Endothelial cell of umbilical vein (primary cell): ENCODE measurements at places on chromosomes 1 and 21.

DNA sequence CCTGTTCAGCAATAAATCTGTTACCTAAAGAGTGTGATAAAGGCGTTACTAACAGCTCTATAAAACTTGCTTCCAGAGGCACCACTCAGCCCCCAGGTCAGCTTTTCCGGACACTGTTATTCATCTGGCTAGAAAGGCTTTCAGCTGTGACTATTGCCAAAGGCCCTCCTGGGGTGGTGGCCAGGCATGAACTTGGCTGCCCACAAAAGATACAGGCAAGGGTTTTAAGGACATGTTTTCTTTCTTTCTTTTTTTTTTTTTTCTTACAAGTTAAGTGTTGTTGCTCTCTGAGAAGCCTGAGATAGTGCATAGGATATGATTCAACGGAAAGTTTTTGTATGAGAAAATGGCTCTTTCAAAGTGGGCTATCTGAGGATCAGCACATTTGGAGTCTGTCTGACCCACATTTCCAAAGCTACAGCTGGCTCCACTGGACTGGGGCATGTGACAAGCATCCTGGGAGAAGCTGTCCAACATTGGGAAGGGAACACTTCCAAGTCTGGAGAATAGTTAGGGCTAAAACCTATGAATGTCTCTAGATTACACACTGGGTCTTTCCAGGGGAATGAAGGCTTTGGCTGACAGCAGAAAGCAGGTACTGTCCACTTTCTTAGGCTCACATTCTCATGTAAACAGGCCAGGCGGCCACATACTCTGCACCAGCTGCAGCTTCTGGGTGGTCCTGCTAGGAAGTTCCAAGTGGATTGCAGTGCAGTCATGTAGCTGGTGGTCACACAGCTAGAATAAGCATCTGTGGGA is 639.7 kb downstream of the LMO4 start:
- peak; percentile 96 for DNase-seq

GRCh38 chr1:232806186-232806510 is 932 bp downstream of the MAP10 start:
- DNase-seq = no peak

- no peak for DNase-seq
These were observed 144.5 kb downstream of the BRINP2 start for GRCh38 chr1:177315261-177315660.

GRCh38 chr21:27201197-27201596 is 234.3 kb upstream of the ADAMTS5 start:
- DNase-seq = no peak

GRCh38 chr1:65372557-65372956 is 47.9 kb upstream of the LEPR start:
- DNase-seq = no peak

DNA sequence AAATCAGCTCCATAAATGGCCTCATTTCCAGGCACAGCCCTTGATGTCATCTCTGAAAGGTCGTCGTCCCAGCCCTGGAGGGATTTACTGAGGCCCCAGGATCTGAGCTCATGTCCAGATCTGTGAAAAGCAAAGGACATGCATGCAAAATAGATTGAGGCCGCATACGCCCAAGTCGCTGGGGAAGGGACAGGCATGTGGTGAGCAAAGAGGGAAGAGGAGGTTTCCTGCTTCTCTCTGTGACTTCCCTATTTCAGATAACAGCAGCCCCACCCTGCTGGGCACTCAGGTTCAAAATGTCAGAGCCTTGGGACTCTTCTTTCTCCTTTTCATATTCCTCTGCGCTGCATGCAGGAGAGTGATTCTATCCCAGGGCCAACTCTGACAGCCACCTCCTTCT is 197.2 kb downstream of the ADSS2 start:
- no peak for DNase-seq

DNA sequence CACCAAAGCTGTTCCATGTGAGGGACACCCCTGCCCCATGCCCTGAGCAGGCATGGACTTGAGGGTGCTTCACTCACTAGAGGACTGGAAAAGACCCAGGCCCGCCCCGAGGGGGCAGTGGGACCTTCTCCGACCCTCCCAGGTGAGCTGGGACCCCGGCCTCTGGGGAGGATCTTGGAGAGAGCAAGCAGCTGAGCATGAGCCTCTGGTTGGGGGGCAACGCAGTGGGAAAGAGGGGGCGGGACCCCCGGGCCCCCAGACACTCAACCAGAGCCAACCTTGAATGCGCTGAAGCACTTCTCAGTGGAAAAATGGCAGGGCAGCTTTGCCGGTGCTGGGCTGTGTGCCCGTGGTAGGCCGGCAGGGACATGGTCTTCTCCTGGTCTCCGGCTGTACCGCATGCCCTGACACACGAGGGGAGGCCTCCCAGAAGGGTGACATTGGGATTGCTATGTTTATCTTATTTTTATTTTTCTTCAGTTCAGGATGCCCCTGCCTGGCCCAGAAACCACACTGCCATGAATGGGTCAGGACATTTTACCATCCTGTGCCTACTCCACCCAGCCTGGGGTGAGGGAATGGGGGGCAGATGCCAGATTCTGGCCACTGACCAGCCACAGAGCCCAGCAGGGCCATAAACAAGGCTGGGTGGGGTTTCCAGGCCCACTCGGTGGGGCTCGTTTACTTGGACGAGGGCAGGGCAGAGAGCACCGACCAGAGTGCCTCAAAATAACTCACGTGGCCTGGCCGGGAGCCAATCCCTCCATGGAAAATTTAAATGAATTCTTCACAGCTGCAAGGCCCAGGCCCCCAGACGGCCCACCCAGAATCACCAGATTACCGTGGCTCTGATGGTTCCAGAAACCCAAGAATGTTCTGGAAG is 17.2 kb upstream of the LAPTM5 start:
- no peak for DNase-seq

DNA sequence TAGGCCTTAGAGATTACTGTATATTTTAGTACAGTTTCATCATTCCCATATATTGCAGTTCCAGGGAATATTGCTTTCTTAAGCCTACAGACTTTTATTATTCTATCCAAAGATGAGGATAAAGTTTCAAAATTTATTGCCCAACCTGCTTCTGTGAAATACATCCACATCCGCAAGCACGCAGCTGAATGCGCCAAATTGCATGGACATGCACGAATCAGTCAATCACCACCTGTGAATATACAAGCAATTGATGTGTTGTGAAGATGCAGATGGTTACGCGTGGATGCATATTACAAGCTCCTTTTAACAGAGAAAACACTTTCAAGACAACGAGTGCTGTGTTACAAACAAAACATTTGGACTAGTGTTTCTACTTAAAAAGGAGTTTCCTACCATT is 577.8 kb upstream of the PLXNA2 start:
- DNase-seq = no peak

- DNase-seq = no peak
These were observed 22.5 kb downstream of the CHD5 start for GRCh38 chr1:6157528-6158174.

GRCh38 chr1:15948091-15948591 is 27.8 kb downstream of the ZBTB17 start:
- no peak for DNase-seq

GRCh38 chr1:245153081-245153551 is 1.7 kb upstream of the KIF26B start:
- peak; percentile 84 for DNase-seq

DNA sequence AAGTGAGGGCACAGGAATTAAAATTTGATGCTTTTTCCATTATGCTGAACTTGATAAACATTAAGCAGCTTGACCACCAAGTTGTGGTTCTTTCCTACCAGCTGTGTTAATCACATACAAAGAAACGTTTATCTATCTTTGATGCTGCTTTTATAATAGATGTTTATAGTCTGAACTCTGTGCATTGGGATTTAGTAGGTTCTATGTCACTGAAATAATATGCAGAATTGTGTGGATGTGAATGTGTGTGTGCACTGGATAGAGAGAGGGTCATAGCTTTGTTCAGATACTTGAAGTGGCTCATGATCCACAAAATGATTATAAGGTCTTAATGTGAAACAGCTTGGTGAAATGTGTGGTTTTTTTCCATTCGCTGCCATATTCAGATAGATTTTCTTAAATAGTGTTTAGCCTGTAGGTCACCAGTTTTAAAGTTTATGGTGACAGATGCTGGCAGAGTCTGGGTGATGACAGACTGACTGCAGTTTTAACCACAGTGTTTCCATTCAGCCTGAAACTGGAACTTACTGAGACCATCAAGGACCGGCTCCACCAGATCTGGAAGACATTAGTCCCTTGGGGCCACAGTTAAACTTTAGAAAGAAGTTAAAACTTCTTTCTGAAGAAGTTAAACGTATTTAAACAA is 10.2 kb downstream of the DDI2 start:
- no peak for DNase-seq

DNA sequence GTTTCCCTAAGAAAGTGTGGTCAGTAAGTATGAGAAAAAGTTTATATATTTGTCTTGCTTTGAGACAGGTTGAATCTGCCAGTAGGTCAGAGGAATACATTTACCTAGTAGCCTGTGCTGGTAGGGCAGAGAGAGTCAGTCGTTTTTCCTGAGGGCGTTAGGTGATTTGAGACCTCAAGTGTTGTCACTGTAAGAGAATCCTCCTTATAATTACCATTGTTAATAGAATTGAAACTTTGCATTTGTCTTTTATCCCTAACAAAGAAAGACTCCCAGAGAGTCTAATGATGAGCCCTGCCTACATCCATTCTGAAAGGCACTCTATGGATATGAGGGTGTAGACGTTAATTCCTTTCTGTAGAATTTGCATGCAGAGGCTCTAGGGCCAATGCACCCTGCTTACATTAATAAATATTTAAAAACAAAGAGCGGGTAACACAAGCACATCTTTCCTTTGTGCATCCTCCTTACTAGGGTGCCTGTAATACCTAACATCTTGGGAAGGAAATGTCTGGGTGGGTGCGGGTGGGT is 16.4 kb downstream of the PBX1 start:
- DNase-seq = no peak

DNA sequence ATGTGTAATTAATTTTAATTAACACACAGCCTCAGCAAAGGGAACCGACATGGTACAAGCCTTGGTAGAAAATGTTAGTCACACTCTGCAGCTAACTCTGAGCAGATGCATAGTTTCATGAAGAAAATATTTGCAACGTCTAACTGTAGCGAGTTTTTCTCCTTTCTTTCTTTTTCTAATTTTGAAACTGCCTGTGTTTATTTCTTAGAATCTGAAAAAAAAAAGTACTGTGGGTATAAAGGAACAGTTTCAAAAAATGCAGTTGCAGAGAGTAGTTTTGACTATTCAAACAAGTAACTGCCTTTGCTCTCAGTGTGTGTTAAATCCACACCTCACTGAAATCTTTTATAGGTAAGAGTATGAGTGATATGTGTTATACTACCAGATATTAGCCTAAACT is 149.9 kb upstream of the C1orf105 start:
- DNase-seq = no peak

DNA sequence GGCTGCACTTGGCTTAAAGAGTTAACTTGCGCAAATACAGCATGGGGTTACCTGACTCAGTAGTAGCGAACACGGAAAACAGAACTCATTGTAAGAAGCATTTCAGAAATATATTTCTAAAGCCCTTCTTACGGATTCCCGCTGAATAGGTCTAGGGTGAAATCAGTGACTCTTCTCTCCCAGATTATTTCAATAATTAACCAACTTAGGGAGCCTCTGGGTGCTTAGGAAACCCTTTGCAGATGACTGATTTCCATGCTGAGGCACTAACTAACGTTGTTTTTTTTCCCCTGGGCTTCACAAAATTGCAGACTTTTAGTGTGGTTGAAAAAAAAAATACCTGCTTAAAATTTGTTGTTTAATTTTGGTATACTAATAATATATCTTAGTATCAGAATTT is 40.3 kb downstream of the BTG3 start:
- no peak for DNase-seq

- no peak for DNase-seq
These were observed 29.8 kb downstream of the GPA33 start for GRCh38 chr1:167060141-167061072.

- DNase-seq = no peak
These were observed 10.2 kb downstream of the RPS6KA1 start for GRCh38 chr1:26539722-26540121.

GRCh38 chr1:154324241-154324640 is 1.1 kb upstream of the ATP8B2 start:
- DNase-seq = no peak

DNA sequence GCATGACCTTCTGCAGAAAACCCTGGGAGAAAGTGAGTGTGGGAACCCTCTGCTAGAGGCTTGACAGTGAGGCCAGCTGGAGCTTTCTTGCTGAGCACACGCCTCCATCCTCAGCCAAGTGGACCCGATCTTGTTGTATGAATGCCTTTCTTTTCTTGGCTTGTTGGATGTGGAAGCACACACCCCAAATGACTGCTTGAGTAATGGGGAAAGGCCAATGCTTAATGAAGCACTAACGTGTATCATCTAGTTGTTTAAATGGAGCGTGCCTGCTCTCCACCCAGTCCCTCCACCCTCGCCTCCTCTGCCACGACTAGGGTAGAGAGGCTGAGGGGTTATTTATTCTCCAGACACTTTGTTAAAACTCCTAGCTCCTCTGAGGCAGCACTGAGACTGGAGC is 54.3 kb upstream of the IKBKE start:
- no peak for DNase-seq

DNA sequence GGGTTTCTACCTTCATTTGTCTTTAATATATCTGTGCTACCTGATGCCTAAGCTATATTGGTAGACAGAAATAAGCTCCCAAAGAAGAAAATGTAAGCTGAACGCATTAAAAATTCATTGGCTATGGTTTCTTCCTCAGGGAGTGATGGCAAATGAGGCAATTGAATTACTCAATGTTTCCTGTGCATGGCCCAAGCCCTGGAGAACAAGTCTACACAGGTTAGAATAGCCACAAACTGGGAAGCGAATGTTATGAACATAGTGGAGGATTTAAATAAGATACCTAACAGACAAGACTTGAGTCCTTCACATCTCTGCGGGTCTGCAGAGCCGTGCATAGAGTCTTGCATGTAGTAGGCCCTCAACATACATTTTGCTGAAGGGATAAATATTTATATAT is 350.3 kb downstream of the RWDD3 start:
- no peak for DNase-seq

DNA sequence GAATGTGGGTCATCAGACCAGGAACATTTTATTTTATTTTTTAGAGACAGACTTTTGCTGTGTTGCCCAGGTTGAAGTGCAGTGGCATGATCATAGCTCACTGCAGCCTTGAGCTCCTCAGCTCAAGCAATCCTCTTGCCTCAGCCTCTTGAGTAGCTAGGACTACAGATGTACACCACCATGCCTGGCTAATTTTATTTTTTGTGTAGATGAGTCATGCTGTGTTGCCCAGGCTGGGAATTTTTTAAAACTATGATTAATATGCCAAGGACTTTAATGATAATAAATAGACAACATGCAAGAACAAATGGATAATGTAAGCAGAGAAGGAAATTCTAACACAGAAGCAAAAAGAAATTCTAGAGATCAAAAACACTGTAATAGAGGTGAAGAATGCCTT is 142.4 kb downstream of the AK5 start:
- peak; percentile 49 for DNase-seq

DNA sequence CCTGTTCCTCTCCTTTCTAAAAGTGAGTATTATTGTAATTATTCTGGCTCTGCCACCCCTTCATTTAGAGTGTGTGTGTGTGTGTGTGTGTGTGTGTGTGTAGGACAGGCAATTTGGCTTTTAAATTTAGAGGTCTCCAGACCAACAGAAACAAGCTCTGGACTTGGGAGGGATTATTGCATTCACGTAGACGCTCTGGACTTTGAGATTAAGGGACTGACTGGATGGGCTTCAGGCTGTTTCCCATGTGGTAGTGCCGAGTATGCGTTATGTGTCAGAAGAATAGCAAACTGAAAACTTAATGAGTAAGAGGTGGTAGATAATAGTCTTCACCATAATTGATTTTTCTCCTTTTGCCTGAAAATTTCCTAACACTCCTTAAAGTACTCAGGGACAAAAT is 281.9 kb downstream of the USP25 start:
- DNase-seq = no peak
